ENCODE measurements at places on chromosomes 1 and 21.

GRCh38 chr1:16612332-16613172 is 812 bp downstream of the NBPF1 start:
- no peak for DNase-seq

GRCh38 chr1:107870696-107871095 is 94.3 kb downstream of the VAV3 start:
- no peak for DNase-seq

GRCh38 chr1:181169281-181169865 is 80.9 kb downstream of the IER5 start:
- no peak for DNase-seq

GRCh38 chr1:150236614-150237100 is 745 bp upstream of the ANP32E start:
- DNase-seq: no peak

DNA sequence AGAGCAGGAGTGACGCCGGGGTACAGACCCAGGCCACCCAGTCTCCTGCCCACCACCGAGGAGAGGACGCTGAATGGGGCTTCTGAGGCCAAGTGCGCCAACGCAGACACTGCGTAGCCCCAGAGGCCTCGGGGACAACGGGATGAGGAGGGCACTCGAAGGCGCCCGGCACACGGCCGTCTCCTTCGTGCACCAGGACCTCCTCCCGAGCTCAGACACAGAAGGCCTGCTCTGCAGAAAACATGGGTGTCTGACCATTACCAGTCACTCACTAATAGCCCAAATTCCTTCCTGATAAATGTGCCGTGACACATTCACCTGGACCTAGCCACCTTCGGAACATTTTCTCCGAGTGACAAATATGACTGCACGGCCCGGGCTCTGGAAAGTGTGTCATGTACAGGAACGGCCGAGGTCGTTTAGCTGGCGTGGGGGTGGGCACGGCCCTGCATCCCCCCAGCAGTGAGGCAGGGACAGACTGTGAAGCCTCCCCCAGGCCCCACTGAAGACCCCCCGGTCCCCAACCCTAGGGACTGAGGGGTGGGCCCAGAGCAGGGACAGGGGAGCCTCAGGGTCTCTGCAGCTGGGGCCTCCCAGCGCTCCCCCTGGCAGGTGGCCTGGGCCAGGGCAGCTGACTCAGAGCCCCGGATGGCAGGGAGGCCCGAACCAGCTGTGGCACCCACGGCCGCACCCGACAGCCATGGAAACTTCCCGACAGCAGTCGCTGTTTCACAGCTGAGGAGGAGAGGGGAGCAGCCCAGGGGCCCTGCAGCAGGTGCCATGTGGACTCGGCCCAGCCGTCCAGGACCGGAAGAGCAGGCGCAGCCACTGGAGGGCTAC is 16.7 kb upstream of the COL6A2 start:
- DNase-seq: no peak

- no peak for DNase-seq
Measured at GRCh38 chr1:39735731-39736130, 3.0 kb upstream of the PPIE start.

DNA sequence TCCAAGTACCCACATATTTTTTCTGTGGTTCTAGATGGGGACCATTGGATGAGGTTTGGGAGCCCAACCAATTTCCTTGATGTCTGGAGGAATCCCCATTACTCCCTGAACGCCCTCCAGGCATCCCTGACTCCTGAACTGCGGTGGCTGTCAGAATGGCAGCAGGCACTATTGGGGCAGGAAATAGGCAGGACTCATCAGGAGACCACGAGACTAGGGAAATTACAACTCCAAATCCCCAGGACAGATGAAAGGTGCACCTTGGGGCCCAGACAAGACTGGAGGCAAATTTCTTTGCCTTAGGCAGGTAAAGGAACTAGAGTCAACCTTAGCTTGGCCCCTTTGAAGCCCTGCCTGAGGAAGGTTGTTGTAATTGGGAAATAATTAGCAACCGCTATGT is 1.1 kb downstream of the CGN start:
- DNase-seq: no peak

DNA sequence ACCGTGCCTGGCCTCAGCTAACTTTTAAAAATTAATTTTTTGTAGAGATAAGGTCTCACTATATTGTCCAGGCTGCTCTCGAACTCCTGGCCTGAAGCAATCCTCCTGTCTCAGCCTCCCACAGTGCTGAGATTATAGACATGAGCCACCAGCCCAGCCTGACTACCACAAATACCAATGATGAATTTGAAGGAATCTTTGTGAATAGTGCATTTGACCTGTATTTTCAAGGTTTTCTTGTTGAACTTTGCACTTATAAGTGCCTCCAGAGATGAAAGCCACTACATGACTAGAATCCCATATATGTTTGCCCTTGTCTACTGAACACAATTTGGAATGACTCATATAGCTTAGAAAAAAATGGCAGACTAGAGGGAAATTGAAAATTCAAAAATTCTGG is 297.3 kb downstream of the NFIA start:
- DNase-seq: no peak

DNA sequence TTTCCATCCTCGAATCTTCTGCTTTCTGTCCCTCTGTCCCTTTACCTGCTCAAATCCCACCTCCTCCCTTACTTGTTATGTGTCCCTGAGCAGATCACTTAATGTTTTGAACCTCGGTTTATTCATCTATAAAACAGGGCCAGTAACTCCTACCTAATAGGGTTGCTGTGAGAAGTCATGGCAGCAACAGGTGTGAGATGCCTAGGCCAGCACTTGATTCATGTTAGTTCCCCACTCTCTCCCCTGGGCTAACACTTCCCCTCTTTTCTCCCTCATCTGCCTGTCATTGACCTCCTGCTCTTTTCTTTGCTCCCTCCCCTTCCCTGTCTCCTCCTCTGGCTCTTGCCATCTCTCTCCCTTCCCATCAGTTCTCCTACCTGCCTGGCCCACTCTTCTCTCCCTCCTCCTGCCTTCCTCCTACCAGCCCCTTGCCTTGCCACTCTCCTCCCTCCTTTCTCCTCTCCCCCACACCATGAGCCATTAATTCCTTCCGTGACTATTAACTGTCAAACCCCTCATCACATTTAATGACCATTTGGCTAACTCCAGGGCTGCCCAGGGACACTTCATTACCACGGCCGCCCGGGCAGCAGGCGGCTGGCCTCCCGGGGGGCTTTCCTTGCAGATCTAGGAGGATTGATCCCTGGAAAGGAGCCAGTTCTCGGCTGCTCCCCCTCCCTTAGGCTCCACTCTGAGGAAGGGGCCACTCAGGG is 90.6 kb upstream of the CD1D start:
- DNase-seq: no peak

GRCh38 chr1:148293651-148294050 is 141.6 kb upstream of the NBPF11 start:
- no peak for DNase-seq

DNA sequence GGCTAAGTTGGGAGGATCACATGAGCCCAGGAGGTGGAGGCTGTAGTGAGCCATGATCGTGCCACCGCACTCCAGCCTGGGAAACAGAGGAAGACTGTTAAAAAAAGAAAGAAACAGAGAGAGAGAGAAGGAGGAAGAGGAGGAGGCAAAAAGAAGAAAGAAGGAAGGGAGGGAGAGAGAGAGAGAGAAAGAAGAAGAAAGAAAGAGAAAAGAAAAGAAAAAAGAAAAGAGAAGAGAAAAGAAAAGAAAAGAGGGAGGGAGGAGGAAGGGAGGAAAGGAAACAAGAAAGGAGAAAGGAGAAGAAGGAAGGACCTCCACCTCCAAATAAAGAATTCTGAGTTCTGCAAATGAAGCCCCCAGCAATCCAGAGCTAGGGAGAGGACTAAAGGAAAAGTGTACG is 82.0 kb downstream of the STUM start:
- no peak for DNase-seq

- DNase-seq: no peak
Measured at GRCh38 chr1:171290621-171291020, 23.4 kb upstream of the FMO4 start.

DNA sequence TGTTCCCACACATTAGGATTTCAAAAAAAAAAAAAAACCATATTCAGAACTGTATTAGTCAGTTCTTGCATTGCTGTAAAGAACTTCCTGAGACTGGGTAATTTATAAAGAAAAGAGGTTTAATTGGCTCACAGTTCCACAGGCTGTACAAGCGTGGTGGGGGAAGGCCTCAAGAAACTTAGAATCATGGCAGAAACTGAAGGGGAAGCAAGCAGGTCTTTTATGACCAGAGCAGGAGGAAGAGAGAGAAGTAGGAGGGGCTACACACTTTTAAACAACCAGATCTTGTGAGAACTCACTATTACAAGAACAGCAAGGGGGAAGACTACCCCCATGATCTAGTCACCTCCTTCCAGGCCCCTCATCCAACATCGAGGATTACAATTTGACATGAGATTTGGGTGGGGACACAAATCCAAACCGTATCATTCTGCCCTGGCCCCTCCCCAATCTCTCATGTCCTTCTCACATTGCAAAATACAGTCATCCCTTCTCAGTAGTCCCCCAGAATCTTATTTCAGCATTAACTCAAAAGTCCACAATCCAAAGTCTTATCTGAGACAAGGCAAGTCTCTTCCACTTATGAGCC is 51.8 kb downstream of the POU2F1 start:
- DNase-seq: no peak
